Osteocyte (in vitro differentiated cells): ENCODE measurements at places on chromosomes 16 and 17. TPM values are rescaled to one million over a fixed set of nuclear protein-coding genes. Genes with fewer than 3 reads are reported as not detected.

RNF43 gene
- total RNA-seq = not detected in 2 replicates

DPEP1 gene
- not detected in 2 replicates for total RNA-seq

RAMP2 gene
- 1.6 and 2.4 TPM in 2 replicates for total RNA-seq

DNA sequence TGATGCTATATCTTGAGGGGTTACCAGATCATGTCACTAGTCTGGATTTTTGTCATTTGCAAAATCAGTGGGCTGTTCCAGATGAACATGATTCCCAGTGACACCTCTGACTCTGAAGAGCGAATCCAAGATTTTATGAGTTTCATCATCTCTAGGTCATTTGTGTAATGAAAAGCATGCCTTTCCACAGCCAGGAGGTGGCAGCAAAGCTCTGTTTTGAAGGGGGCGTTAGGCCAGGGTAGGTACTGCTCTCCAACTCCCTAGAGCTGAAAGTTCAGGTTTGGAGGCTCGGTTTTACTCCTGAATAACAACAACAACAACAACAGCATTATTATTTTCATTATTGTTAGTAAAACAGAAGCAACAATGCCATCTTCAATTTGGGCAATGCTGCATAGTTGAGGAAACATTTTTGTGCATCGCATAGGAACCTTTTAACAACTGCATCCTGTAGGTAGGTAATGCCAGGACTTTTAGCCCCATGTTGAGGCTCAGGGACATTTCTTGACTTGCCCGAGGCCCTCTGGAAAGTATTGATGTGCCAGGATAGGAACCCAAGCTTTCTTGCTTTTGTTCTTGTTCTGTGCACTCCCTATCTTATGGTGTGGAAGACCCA lies 77.0 kb downstream of the MYH13 start:
- no peaks in the 10 kb centered on the region for H3K36me3 ChIP-seq
- no peaks in the 10 kb centered on the region for H3K4me1 ChIP-seq
- H3K27ac ChIP-seq = no peak overlapping the region

DNA sequence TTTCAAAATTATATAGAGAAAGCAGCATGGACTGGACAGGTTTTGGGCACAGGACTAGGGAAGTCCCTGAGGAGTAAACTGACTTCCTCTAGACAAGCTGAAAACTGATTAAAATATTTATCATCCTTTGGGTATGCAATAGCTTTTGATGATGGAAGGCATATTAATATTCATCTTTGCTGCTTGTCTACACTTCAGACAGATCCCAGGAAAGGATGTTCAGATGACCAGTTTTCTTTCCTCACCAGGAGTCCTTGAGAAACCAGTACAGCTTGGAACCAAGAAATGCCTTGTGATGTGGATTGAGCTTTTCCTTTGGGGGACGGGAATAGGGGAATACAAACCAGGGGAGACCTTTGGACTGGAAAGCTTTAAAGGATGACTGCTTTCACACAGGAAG lies 195.5 kb downstream of the FTO start:
- no peaks in the 10 kb centered on the region for H3K27me3 ChIP-seq
- H3K36me3 ChIP-seq = peaks cover 10% of the 10 kb centered on the region
- H3K4me3 ChIP-seq = no peak overlapping the region
- H3K27ac ChIP-seq = no peak overlapping the region

DNA sequence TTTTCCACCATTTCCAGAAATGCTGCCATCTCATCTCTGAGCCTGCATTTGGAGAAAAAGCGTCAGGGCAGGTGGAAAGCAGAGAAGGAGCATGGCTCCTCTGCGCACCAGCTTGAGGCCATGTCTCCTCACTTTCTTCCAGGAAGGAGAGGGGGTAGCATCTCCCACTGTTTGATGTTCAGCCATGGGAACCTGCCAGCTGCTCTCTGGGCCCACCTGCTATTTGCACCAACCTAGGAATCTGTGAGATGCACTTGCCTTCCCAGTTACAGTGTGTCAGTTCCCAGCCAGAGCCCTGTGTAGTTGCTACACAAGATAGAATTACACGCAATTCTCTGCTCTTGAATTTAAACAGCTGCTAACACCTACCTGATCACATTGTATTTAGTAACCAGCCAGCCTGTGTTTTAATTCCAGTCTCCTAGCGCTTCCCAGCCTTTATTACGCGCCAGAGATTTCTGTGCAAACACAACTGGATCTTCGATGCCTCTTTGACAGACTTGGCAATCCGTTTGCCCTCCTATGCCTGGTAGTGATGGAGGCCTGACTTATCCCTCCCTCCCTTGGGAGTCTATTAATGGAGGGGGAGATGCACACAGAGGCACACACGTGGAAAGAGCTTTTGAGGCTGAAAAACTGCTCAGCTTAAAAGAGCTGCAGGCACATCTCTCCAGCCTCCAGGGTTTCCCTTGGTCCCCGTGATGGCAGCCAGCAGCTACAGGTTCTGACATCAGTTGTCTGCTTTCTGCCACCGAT lies 98.1 kb upstream of the SEC14L1 start:
- H3K36me3 ChIP-seq = no peaks in the 10 kb centered on the region
- H3K4me3 ChIP-seq = no peak overlapping the region
- no peak for DNase-seq
- no peak overlapping the region for H3K27ac ChIP-seq
- peaks cover 7% of the 10 kb centered on the region for H3K27me3 ChIP-seq

DNA sequence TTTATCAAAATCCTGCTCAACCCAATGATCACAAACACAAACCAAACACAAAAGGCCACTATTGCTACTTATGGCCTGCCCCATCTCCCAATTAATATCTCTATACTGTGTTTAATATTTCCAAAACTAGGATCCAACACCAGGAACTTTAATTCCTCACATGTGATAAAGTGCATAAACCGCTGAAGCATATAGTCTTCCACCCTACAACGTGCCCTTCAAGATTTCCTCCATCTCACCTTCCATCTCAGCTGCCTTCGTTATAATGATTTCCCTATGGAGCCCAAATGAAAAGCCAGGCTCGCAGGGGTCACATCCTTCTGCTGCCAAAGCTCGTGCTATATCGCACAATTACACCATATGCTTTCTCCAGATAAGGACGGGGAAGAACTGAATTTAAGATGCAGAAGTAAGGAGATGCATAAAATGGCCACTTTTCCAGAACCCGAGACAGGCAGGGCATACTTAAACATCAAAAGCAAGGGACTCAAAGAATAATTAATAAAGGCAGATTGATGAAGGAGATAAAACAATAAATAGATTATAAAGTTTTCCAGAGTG lies 1.8 kb downstream of the MYH10 start:
- H3K36me3 ChIP-seq = no peaks in the 10 kb centered on the region
- no peak for DNase-seq
- peak overlapping the region; percentile 99 for H3K4me3 ChIP-seq
- peak overlapping the region; percentile 91 for H3K27ac ChIP-seq
- peaks cover 3% of the 10 kb centered on the region for H3K27me3 ChIP-seq
- peaks cover 28% of the 10 kb centered on the region for H3K4me1 ChIP-seq

- H3K27me3 ChIP-seq = peaks cover 21% of the 10 kb centered on the region
- H3K4me3 ChIP-seq = no peak overlapping the region
- no peaks in the 10 kb centered on the region for H3K36me3 ChIP-seq
- H3K27ac ChIP-seq = no peak overlapping the region
- DNase-seq = no peak
- no peaks in the 10 kb centered on the region for H3K4me1 ChIP-seq
These were observed 1.8 kb upstream of the APOH start for GRCh38 chr17:66230922-66231591.

DNA sequence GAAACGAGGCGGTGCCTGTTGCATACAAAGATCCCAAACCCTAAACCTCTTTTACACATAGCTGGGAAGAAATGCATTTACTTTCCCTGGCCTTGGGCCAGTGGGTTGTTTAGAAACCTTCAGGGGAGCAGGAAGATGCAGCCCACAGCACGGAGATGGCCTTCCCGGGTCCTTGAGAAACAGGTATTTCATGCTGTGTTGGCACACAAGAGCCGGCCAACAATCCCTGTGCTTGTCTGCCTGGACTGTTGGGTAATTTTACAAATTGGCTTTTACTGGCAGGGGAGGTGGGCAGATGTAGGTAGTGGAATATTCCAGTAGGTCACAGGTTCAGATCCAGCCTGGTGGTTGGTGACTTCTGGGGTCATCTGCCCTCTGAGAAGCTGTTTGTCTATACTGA lies 148.0 kb downstream of the FOXL1 start:
- H3K27me3 ChIP-seq = peaks cover 11% of the 10 kb centered on the region
- no peaks in the 10 kb centered on the region for H3K36me3 ChIP-seq
- H3K4me1 ChIP-seq = no peaks in the 10 kb centered on the region
- no peak for DNase-seq

GRCh38 chr17:56178203-56178602 lies 24.9 kb downstream of the ANKFN1 start:
- no peak overlapping the region for H3K4me3 ChIP-seq
- no peaks in the 10 kb centered on the region for H3K36me3 ChIP-seq
- no peak overlapping the region for H3K27ac ChIP-seq
- H3K4me1 ChIP-seq = peaks cover 29% of the 10 kb centered on the region

- peaks cover 2% of the 10 kb centered on the region for H3K27me3 ChIP-seq
- no peak overlapping the region for H3K27ac ChIP-seq
- peaks cover 19% of the 10 kb centered on the region for H3K4me1 ChIP-seq
- H3K36me3 ChIP-seq = no peaks in the 10 kb centered on the region
- DNase-seq = no peak
These were observed 17.0 kb upstream of the KRT20 start for GRCh38 chr17:40901981-40902474.

DNA sequence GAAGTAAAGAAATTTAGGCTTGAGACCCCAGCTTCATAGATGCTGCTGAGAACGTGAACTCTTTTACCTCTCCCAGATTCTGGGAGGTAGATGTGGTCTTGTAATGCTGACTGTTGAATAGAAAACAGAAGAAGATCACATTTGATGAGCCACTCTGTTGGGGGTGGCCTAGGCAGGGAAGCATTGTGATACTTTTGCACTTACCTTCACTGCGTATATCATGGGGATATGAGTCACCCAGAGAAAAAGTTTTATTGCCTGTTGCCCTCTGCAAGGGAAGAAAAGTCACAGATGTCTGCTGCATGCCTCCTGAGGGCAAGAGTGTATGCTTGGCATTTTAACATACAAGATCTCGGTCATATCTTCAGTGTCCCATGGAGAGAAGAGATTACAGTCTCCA lies 365.4 kb downstream of the SNX29 start:
- H3K4me1 ChIP-seq = peaks cover 14% of the 10 kb centered on the region
- DNase-seq = no peak
- H3K27me3 ChIP-seq = no peaks in the 10 kb centered on the region
- no peaks in the 10 kb centered on the region for H3K36me3 ChIP-seq
- H3K27ac ChIP-seq = no peak overlapping the region
- H3K4me3 ChIP-seq = no peak overlapping the region
